NCI-H1048 (cell line): ENCODE measurements at places on chromosomes 7 and 10.

GRCh38 chr7:24967696-24968095 lies 12.3 kb downstream of the OSBPL3 start:
- no peak for DNase-seq

GRCh38 chr10:70188768-70189167 lies 18.5 kb upstream of the SAR1A start:
- no peak for DNase-seq

GRCh38 chr10:32538256-32538655 lies 92.3 kb downstream of the CCDC7 start:
- DNase-seq = no peak

GRCh38 chr7:111528331-111528730 lies 34.0 kb downstream of the IMMP2L start:
- no peak for DNase-seq

GRCh38 chr7:156547884-156548561 lies 92.6 kb upstream of the RNF32 start:
- DNase-seq = no peak
